Aorta (tissue), 5 donors: ENCODE measurements at places on chromosomes 4 and X. TPM values are rescaled to one million over a fixed set of nuclear protein-coding genes. Genes with fewer than 3 reads are reported as not detected.

DNA sequence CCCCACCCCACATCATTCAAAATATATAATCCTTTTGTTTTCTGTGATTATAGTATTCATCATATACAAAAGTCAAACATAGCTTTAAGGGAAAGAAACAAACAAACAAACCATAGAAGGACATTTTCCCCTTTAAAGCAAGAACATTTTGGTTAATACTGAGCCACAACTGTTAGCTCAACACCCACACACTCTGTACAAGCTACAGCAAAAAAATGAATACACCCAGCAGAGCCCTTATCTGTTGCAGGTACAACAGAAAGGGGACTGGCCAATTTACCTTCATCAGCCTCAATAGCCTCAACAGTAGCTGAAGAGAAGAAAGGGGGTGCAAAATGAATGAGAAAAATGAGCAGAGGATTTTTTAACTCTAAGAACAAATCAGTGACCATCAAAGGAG, 318.4 kb downstream of the PPP3CA start:
- H3K36me3 ChIP-seq = peaks cover 2% of the 10 kb centered on the region
- no peak overlapping the region for H3K4me3 ChIP-seq
- no peaks in the 10 kb centered on the region for H3K4me1 ChIP-seq
- no peak overlapping the region for H3K27ac ChIP-seq
- H3K27me3 ChIP-seq = no peaks in the 10 kb centered on the region

KDR gene
- 42.1 TPM for total RNA-seq

- H3K27me3 ChIP-seq = no peaks in the 10 kb centered on the region
- H3K4me3 ChIP-seq = no peak overlapping the region
- H3K4me1 ChIP-seq = no peaks in the 10 kb centered on the region
- no peak for DNase-seq
- no peaks in the 10 kb centered on the region for H3K36me3 ChIP-seq
Observed at GRCh38 chr4:149956678-149957077, 121.6 kb upstream of the DCLK2 start.

DNA sequence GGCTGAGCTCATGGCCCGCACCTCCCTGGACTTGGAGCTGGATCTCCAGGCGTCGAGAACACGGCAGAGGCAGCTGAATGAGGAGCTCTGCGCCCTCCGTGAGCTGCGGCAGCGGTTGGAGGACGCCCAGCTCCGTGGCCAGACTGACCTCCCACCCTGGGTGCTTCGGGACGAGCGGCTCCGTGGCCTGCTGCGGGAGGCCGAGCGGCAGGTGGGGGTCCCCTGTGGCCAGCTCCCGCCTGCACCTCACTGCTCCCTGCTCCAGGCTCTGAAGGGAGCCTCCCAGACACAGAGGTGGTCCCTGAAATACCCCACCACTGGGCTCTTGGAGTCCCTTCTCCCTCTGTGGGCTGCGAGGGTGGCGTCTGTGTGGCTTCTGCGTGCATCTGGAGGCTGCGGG, 18.0 kb upstream of the CLCN4 start:
- DNase-seq = no peak
- H3K4me3 ChIP-seq = no peak overlapping the region
- no peaks in the 10 kb centered on the region for H3K27me3 ChIP-seq
- H3K36me3 ChIP-seq = no peaks in the 10 kb centered on the region

DNA sequence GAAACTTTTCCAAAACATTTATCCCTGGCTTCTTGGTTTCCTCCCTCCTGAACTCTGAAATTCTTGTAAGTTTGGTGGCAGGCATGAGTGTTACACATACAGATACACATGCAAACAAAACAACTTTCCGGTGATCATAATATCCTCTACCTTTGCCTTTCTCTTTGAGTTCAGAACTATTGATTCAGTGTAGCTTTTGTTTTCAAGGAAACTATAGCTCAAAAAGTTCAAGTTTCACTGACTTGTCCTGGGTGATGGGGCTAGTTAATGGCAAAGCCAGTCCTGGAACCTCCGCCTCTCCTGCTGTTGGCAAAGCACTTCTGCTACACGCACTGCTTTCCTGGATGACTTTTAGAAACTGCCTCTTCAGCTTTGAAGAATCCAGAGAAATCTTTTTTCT, 177.3 kb upstream of the FAT1 start:
- H3K4me3 ChIP-seq = no peak overlapping the region
- H3K36me3 ChIP-seq = no peaks in the 10 kb centered on the region
- no peak overlapping the region for H3K27ac ChIP-seq
- no peak for DNase-seq
- H3K4me1 ChIP-seq = no peaks in the 10 kb centered on the region
- H3K27me3 ChIP-seq = no peaks in the 10 kb centered on the region

DNA sequence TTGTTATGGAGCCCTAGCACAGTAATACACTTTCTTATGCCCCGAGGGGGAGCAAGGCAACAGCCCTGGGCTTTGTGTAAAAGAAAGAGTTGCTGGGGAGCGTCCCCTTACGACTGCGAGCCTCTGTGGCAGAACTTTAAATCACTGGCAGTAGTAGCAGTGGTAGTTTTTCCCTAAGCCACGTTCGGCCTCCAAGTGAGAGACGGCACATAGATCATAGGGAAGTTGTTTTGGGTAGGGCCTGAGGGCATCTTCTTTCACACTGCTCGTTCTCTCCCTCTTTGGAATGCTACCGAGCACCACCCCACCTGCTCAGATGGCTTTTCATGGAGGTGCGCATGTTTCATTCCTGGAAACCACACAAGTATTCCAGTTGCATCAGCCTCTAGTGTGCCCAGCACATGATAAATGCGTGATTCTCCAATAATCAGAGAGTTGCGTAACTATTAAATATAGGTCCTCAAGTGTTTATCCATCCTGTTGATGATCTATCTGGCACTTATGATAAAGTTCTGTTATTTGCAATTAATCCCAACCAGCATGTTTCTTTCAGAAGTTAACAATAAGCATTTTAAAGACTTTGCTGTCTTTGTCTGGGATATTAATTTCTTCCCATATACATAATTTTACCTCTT, 7.0 kb upstream of the SYNPO2 start:
- H3K27me3 ChIP-seq = no peaks in the 10 kb centered on the region
- H3K4me1 ChIP-seq = no peaks in the 10 kb centered on the region
- no peak overlapping the region for H3K4me3 ChIP-seq

GRCh38 chr4:116387937-116388474, 697.4 kb downstream of the TRAM1L1 start:
- no peaks in the 10 kb centered on the region for H3K27me3 ChIP-seq
- no peaks in the 10 kb centered on the region for H3K4me1 ChIP-seq
- no peak for DNase-seq
- no peak overlapping the region for H3K4me3 ChIP-seq
- H3K27ac ChIP-seq = no peak overlapping the region

PTPN13 gene
- 12.7 TPM for total RNA-seq

DNA sequence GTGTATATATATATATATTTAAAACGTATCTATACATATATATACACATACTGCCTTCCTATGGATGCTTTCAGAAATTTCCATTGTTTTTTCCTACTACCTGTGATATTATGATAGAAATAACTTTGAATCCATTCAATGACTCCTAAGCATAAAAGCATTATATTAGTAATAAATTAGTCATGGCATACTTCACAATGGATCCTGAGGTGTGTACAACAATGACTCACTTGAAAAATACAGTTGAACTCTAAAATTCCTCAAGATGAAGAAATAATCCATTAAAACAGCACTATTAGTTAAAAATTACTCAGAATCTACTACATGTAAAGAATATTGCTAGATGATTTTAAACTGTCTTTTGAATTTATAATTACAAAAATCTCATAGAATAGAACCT, 201.1 kb downstream of the STPG2 start:
- no peaks in the 10 kb centered on the region for H3K27me3 ChIP-seq
- no peaks in the 10 kb centered on the region for H3K4me1 ChIP-seq
- DNase-seq = no peak
- no peak overlapping the region for H3K4me3 ChIP-seq

COMMD8 gene
- 10.0 TPM for total RNA-seq

- no peak for DNase-seq
- no peaks in the 10 kb centered on the region for H3K36me3 ChIP-seq
- no peak overlapping the region for H3K27ac ChIP-seq
Observed at GRCh38 chrX:80799584-80799983, 10.1 kb downstream of the BRWD3 start.

SOWAHD gene
- total RNA-seq = 1.3 TPM

DNA sequence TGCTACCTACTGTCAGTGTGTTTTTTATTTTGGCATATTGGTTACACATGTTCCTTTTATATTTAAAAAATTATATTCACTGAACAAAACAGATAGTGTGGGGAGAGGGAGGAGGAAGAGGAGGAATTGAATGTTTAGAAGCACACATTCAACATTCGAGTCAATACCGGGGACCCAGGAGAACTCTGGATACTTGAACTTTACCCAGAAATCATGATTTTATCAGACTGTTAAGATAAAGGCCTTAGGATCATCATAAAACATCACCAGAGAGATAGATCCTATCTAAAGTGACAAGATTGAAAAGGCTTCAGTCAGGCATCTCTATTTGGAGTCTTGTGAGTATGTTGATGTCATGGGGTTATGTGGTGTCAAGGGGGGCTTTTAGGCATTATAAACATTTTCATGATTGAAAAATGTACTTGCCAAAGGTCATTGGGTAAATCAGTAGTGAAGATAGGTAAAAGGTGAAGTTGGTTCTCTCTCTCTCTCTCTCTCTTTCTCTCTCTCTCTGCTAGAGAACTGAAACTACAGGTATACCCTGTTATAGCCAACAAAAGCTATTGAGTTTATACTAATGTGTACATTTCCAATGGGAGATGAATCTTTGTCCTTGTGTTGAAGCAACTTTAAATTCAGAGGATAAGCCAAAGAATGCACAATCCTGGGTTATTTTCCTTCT, 16.9 kb upstream of the RGN start:
- DNase-seq = no peak
- no peak overlapping the region for H3K4me3 ChIP-seq
- no peaks in the 10 kb centered on the region for H3K36me3 ChIP-seq
- no peak overlapping the region for H3K27ac ChIP-seq
- H3K4me1 ChIP-seq = no peaks in the 10 kb centered on the region

XAGE1B gene
- not detected for total RNA-seq

TREX2 gene
- 1.4 TPM for total RNA-seq

DNA sequence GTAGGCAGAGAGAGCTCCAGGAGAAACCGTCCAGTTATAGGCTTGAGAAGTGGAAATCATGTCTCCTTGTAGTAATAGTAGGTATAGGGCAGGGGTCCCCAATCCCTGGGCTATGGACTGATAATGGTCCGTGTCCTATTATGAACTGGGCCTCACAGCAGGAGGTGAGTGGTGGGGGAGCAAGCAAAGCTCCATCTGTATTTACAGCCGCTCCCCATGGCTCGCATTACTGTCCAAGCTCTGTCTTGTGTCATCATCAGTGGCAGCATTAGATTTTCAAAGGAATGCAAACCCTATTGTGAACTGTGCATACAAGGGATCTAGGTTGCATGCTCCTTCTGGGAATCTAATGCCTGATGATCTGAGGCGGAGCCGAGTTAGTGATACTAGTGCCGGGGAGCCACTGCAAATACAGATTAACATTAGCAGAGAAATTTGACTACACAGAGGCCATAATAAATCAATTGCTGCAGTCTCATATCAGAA, 67.6 kb downstream of the MRPL1 start:
- no peaks in the 10 kb centered on the region for H3K27me3 ChIP-seq
- H3K4me1 ChIP-seq = no peaks in the 10 kb centered on the region
- H3K27ac ChIP-seq = no peak overlapping the region
- no peak overlapping the region for H3K4me3 ChIP-seq
- DNase-seq = no peak

FRMD7 gene
- 0.18 TPM for total RNA-seq

GRCh38 chr4:98565681-98566301, 92.6 kb downstream of the TSPAN5 start:
- no peak overlapping the region for H3K4me3 ChIP-seq
- no peak for DNase-seq
- no peaks in the 10 kb centered on the region for H3K36me3 ChIP-seq
- no peaks in the 10 kb centered on the region for H3K4me1 ChIP-seq
- no peaks in the 10 kb centered on the region for H3K27me3 ChIP-seq
- no peak overlapping the region for H3K27ac ChIP-seq

MAD2L1 gene
- total RNA-seq = 1.3 TPM

MAGEA6 gene
- not detected for total RNA-seq

DACH2 gene
- total RNA-seq = 0.13 TPM
